ENCODE measurements at places on chromosomes 2 and 18. TPM values are rescaled to one million over a fixed set of nuclear protein-coding genes. Genes with fewer than 3 reads are reported as not detected.

Gene GPBAR1
- 2.3 TPM for polyA plus RNA-seq

Gene GREB1
- 6.8 TPM for polyA plus RNA-seq

Gene DSC3
- 0.05 TPM for polyA plus RNA-seq

Gene ARHGEF33
- polyA plus RNA-seq, result 1.6 TPM

Gene STARD6
- polyA plus RNA-seq, result not detected

Gene NT5DC4
- not detected for polyA plus RNA-seq

Gene IL18R1
- 0.68 TPM for polyA plus RNA-seq

Gene XPO1
- 55.1 TPM for polyA plus RNA-seq

Gene IL36G
- not detected for polyA plus RNA-seq

Gene GBX2
- not detected for polyA plus RNA-seq

Gene SUCLG1
- polyA plus RNA-seq, result 43.8 TPM
